Right hindlimb (tissue), 1 donor: ENCODE measurements at places on chromosomes 11 and 22.

GRCh38 chr11:3382613-3383285 lies 3.8 kb upstream of the ZNF195 start:
- DNase-seq, result no peak

- no peak for DNase-seq
These were observed 25.2 kb downstream of the LIF start for GRCh38 chr22:30221121-30221992.

- DNase-seq, result peak; percentile 89
These were observed 585 bp downstream of the EMSY start for GRCh38 chr11:76445121-76446084.

- DNase-seq, result peak; percentile 48
These were observed 17.7 kb upstream of the TALDO1 start for GRCh38 chr11:729492-730074.

GRCh38 chr22:42357221-42357620 lies 75.0 kb downstream of the NFAM1 start:
- DNase-seq, result no peak

- no peak for DNase-seq
These were observed 7.3 kb downstream of the MRPL21 start for GRCh38 chr11:68896171-68896959.

GRCh38 chr11:9760193-9760575 lies 96.3 kb downstream of the SWAP70 start:
- peak; percentile 90 for DNase-seq

DNA sequence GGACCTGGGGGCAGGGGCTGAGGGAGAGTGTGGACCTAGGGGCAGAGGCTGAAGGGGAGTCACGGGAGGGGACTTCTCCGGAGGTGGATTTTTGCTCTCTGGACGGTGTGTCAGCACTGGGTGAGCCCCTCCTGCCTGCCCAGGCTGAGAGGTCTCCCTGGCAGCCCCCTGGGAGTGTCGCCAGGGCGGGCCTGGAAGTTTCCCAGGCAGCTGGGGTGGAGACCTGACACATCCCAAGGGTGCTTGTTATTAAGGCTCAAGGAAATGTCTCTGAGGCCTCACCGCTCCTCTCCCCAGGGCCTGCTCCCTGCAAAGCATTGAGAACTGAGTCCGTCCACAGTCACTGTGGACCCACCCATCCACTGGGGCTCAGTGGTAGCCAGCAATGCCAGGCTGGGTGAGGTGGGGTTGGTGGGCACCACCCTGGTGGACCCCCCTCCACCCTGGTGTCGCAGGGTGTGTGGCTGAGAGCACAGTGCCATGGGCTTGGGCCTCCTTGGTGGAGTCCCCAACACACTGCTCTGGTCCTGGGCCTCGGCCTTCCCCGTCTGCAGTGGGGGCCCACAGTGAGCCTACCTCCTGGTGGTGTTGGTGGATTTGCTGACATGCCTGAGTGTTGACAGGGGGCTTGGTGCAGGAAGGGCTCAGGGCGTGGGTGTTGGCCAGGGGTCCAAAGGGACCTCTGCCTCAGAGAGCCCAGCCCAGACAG lies 2.5 kb downstream of the CD81 start:
- DNase-seq, result peak; percentile 17
